Adrenal gland (tissue), 19 donors: ENCODE measurements at places on chromosomes 7 and 10. TPM values are rescaled to one million over a fixed set of nuclear protein-coding genes. Genes with fewer than 3 reads are reported as not detected.

The BMI1 gene
- polyA plus RNA-seq, result 24.1 TPM

The CCM2 gene
- polyA plus RNA-seq, result 81.6 TPM

The OR2A7 gene
- polyA plus RNA-seq, result 0.37 TPM

The MAD1L1 gene
- 87.7 TPM for polyA plus RNA-seq

- no peak for DNase-seq
These were observed 107.0 kb upstream of the RET start for GRCh38 chr10:42969909-42970308.

- DNase-seq, result no peak
These were observed 94.8 kb downstream of the CHN2 start for GRCh38 chr7:29289156-29290021.

DNA sequence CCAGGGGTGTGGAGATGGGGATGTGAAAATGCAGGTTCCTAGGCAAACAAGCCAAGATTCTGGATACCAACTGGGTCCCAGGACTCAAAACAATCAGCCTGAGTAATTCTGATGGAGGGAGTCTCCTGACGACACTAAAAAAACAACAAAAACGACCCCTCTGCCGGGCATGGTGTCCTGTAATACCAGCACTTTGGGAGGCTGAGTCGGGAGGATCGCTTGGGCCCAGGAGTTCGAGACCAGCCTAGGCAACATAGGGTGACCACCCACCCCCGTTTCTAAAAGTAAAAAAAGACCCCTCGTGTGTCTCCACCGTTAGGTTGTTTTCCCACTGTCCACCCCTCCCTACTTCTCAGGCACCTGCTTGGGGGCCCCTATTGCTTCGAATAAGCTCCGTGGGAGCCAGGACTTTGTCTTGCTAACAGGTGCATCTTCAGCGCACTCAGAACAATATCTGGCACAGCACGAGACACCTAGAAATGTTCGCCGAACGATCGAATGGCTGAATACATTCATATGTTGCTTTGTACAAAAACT is 743 bp upstream of the NRF1 start:
- no peak for DNase-seq

DNA sequence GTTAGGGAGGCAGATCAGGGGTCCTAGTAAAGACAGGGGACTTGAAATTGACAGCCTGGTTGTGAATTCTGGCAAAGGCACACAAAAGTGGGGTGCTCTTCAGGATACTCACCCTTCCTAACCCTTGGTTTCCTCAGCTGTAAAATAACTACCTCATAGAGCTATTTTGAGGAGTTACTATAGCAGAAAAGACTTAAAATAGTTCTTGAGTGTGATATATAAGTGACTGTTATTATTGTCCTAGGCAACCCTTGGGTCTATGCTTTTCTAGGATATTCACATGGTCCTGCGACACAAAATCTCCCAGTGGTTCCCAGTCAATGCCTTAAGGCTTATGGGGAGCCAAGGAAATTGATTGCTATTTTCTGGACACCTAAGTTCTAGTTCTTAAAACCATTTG is 98.1 kb upstream of the NAMPT start:
- no peak for DNase-seq

- DNase-seq, result no peak
These were observed 36.9 kb upstream of the CDHR3 start for GRCh38 chr7:105926131-105926530.
